ENCODE measurements at places on chromosomes 7 and 10.

GRCh38 chr10:110419265-110419664 is 78.4 kb upstream of the DUSP5 start:
- DNase-seq, result no peak

- DNase-seq, result no peak
Observed at GRCh38 chr7:105149827-105150226, 135.8 kb downstream of the KMT2E start.

DNA sequence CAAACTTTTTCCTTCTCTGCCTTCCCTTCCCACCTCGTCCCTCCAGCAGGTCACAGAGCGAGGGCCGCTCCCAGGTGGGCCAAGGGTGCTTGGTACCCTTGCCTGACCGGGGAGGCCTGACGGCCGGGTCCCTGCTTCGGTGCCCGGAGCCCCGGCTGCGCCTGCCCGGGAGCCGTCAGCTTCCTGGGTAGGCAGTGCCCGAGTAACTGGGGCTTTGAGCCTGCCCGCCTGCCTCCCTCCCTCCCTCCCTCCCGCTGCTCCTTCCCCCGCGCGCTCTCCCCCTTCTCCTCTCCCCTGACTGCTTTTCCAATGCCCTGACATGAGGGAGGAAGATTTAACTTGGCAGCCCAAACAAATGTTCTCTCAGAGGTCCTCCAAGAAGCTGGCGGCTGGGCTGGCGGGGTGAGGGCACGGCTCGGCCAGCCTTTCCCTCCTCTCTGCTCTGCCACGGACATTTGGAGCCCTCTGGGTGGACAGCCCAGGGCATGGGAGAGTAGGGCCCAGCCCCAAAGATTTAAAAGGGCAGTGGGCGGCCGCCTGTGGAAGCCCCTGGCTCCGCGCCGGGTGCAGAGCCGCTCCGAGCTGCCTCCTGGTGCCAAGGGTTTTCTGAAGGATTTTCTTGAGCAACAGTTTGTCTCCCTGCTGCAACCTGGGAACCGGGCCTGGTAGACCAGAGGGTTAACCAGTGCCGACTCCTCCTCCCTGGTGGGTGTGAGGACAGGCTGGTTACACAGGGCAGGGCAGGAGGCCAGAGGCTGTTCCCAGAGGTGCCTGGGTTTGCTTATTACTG is 2.0 kb downstream of the ZMIZ1 start:
- DNase-seq, result no peak

DNA sequence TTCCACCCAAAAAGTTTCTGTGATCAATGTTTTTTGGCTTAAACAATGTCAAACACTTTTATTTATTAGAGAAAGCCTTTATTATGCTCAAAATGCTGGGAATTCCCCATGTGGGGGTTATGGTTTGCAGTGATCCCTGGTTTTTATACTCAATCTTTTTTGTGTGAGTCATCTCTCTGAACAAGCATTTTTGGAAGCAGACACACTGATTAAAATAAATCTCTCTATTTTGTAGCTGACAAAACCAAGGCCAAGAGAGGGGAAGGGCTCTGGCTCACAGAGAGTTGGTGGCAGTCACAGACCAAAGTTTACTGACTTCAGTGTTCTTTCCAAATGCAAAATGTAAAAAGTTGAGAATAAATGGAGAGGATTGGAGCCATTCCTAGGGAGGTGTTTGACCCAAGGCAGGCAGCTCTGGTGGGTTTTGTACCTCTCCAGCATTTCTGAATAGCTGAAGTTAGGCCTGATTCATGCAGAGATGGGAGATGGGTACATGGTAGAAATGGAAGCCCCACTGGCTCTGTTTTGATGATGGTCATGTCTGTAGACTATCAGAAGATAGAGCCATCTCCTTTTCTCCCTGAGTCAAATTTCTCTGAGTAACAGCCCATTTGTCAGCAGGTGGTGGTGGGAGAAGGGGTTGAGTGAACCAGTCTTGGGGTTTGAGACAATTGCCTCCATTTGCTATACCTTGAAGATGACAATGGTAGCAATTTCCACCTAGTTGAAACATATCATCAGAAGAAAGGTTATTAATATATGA is 45.4 kb upstream of the NAMPT start:
- no peak for DNase-seq

GRCh38 chr10:15369256-15370211 is 1.6 kb downstream of the FAM171A1 start:
- DNase-seq, result no peak

GRCh38 chr7:7323352-7323751 is 141.0 kb downstream of the C1GALT1 start:
- DNase-seq, result no peak

DNA sequence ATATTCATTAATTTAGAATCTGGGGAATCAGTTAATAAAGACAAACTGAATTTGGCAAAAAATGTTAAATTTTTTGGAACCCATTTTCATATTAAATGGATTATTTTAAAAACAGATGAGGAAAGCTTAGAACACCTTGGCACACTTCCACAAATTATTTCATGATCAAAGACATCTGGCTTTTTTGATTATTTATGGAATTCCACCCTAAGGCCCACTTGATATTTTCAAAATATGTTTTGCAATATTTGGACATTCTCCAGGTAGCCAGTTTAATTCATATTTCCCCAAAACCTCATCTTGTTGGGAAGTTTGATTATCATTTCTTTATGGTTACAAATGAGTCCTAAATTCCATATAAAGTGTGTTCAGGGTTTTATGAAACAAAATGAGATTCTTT is 129.9 kb downstream of the DOCK4 start:
- DNase-seq, result no peak

DNA sequence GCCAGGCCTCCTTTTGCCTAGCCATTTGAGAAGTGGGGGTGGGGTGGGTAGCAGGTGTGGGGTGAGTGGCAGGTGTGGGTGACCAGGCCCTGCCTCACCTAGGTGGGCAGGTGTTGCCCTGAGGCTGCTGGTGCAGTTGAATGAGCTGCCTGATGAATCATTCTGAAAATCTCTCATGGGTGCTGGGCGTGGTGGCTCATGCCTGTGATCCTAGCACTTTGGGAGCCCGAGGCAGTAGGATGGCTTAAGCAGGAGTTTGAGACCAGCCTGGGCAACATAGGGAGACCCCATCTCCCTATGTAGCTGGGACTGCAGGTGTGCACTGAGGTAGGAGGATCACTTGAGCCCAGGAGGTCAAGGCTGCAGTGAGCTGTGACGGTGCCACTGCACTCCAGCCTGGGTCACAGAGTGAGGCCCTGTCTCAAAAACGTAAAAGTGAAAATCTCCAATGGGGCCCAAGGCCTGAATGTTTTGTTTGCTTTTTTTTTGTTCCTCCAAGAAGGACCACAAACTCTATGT is 17.7 kb downstream of the TSPAN14 start:
- DNase-seq, result no peak

- no peak for DNase-seq
Observed at GRCh38 chr10:131553121-131553520, 241.6 kb upstream of the TCERG1L start.

- DNase-seq, result no peak
Observed at GRCh38 chr10:7767209-7767608, 20.6 kb downstream of the KIN start.

- DNase-seq, result no peak
Observed at GRCh38 chr10:129725011-129725410, 239.1 kb downstream of the EBF3 start.

- DNase-seq, result no peak
Observed at GRCh38 chr7:132471515-132471914, 104.8 kb downstream of the PLXNA4 start.

DNA sequence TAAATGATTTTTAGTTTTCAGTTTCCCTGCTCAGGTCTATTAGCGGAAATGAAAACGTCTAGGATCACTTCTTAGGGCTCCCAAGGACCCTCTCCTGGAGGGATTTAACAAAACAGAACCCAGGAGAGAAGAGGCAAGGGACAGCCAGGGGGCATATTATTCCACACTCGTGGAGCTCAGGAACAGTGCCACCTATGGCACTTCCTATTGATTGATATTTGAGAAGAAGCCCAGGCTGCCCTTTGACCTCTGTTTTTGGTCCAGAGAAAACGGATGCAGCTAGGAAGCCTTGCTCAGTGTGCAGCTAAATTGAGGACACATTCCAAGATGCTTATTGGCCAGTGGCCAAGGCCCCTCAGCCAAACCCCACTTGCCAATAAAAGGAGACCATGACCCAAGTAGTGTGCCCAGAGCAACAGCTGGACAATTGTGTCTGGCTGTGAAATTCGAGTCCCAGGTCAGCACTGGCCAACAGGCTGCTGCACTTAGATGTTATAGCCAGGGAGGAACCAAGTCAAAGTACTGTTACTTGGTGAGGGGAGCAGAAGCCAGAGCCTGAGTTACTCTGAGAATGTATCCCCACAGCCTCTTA is 24.0 kb upstream of the GPNMB start:
- DNase-seq, result no peak

GRCh38 chr10:91587710-91588638 is 44.9 kb downstream of the PPP1R3C start:
- no peak for DNase-seq

DNA sequence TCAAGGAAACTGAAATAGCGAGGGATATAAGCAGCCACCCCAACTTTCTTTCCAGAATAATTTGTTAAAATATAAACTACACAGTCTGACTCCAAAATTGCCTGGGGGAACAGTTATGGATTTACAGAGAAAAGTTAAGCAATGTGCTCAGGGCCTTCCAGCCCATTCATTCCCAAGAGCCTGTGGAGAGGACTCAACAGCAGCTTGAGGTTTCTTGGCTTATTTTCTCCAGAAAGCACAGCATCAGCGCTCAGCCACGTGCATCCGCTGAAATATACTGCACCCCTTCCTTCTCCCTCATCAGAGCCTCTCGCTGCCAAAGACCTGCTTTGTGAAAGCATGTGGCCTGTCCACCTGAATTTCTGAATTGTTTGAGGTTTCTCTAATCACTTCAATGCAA is 375.2 kb upstream of the VWC2 start:
- no peak for DNase-seq

All from cortex of kidney (tissue), 1 donor.